ENCODE measurements at places on chromosomes 12 and 14. TPM values are rescaled to one million over a fixed set of nuclear protein-coding genes. Genes with fewer than 3 reads are reported as not detected.

GRCh38 chr12:129903092-129903945 lies 506 bp downstream of the TMEM132D start:
- no peak overlapping the region for H3K27ac ChIP-seq
- peaks cover 52% of the 10 kb centered on the region for H3K27me3 ChIP-seq
- H3K4me1 ChIP-seq: peaks cover 7% of the 10 kb centered on the region
- peak; percentile 33 for DNase-seq
- H3K4me3 ChIP-seq: peak overlapping the region; percentile 59
- 0 out of 2 replicates have a peak, but pooled peaks cover 4% of the 10 kb centered on the region for H3K36me3 ChIP-seq

DNA sequence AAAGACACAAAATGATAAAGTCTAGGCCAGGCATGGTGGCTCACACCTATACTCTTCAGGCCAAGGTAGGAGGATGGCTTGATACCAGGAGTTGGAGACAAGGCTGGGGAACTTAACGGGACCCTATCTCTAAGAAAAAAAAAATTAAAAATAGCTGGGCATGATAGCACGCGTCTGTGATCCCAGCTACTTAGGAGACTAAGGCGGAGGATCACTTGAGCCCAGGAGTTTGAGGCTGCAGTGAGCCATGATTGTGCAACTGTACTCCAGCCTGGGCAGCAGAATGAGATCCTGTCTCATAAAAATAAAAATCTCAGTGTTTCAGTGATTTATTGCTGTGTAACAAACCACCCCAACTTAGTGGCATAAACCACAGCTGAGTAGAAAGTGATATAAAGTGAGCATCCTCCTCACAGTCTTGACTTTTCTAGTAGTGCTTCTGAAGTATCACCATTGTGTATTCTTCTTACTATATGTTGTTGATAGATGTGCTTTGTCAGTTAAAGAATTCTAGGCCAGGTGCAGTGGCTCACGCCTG lies 10.6 kb upstream of the ATF1 start:
- no peaks in the 10 kb centered on the region for H3K4me1 ChIP-seq
- H3K36me3 ChIP-seq: no peaks in the 10 kb centered on the region
- H3K27ac ChIP-seq: no peak overlapping the region
- no peaks in the 10 kb centered on the region for H3K27me3 ChIP-seq
- H3K4me3 ChIP-seq: no peak overlapping the region

DNA sequence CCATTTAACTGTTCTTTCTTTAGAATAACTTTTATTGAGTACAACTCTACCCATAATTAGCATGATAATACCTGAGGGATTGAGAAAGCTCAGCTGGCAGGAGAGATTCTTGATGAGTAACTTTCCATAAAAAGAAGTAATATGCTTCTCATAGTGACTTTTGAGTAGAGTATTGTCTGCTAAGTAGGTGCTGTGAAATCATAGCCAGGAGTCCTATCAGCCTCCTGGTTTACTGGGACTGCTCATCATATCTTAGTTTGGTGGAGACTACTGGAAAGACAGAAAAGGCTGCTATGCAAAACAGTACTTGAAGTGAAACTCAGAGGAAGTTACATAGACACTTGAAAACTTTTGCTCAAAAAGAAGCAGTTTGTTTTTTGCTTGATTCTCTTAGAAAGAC lies 113.3 kb upstream of the ATP2B1 start:
- no peaks in the 10 kb centered on the region for H3K36me3 ChIP-seq
- H3K4me1 ChIP-seq: no peaks in the 10 kb centered on the region
- peak; percentile 7 for DNase-seq

- H3K36me3 ChIP-seq: no peaks in the 10 kb centered on the region
- H3K4me3 ChIP-seq: no peak overlapping the region
- peaks cover 22% of the 10 kb centered on the region for H3K4me1 ChIP-seq
- peak; percentile 43 for DNase-seq
- H3K27me3 ChIP-seq: no peaks in the 10 kb centered on the region
These were observed 71.3 kb downstream of the DERA start for GRCh38 chr12:15982471-15982870.

DNA sequence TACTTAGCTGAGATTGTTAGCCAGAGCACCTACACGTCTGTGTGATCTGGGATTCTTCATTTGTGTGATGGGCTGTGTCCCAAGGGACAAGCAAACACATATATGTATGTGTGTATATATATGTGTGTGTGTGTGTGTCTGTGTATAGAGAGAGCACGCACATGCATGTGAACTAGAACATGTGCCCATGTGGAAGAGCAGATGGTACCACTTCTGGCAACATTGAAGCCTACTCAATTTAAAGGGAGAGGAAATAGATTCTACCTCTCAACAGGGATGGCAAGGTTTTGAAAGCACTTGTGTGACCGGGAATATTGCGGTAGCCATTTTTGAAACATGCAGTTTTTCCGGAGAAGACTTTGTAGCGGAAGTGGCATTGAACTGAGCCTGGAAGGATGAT lies 1.4 kb downstream of the TOMM20L start:
- no peaks in the 10 kb centered on the region for H3K36me3 ChIP-seq
- peaks cover 17% of the 10 kb centered on the region for H3K4me1 ChIP-seq
- no peak overlapping the region for H3K4me3 ChIP-seq
- no peak overlapping the region for H3K27ac ChIP-seq

KRT81 gene
- total RNA-seq: not detected

DNA sequence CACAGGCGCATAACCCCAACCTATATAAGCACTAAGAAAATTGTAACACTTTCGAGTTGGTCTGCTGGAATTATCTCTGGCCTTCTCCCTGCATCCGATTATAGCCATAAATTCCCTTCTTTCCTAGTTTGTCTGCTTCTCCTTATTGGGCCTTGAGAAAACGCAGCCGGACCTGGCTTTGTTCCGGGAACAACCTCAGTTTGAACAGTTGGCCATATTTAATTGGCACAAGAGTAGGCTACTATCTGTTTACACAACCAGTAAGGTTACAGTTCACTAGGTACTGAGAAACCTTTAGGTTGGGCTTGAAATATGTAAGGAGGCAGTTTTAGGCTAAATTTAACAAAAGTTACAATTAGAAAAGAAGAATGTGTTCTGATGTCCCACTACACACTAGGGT lies 176.1 kb downstream of the IPO8 start:
- H3K36me3 ChIP-seq: no peaks in the 10 kb centered on the region
- DNase-seq: no peak
- H3K27ac ChIP-seq: no peak overlapping the region
- no peak overlapping the region for H3K4me3 ChIP-seq
- no peaks in the 10 kb centered on the region for H3K4me1 ChIP-seq
- H3K27me3 ChIP-seq: no peaks in the 10 kb centered on the region

CLEC1B gene
- total RNA-seq: not detected

RAD9B gene
- total RNA-seq: not detected

C12orf60 gene
- total RNA-seq: 1.7 TPM

ESYT1 gene
- 142 TPM for total RNA-seq

GRCh38 chr12:8078398-8078797 lies 3.7 kb upstream of the NECAP1 start:
- DNase-seq: peak; percentile 60
- H3K27me3 ChIP-seq: no peaks in the 10 kb centered on the region
- peaks cover 13% of the 10 kb centered on the region for H3K4me1 ChIP-seq
- H3K36me3 ChIP-seq: no peaks in the 10 kb centered on the region

DNA sequence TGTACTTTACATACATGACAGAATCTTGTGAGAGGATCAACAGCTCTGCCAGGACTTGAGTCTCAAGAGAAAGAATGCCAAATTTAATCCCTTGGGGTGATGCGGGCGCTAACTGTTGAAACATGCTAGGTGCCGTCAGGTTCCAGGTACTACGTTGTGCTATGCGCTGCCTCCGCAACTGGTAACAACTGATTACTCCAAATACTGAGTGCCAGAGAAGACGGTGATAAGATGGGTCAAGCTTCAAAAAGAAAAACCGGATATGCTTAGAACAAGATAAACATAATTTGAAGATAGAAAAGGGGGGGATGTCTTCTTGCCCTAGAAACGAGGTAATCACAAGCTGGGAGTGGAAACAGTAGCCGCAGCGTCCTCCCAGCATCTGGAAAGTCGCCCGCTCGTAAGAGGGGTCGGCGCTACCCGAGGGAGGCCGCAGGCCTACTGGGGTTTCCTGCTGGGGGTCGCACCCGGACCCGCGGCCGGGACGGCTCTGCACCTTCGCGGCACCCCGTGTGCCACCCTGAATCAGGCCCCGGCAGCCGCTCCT lies 678 bp downstream of the ZBTB25 start:
- no peaks in the 10 kb centered on the region for H3K36me3 ChIP-seq
- no peaks in the 10 kb centered on the region for H3K27me3 ChIP-seq
- DNase-seq: peak; percentile 50
- H3K4me3 ChIP-seq: peak overlapping the region; percentile 76
- peak overlapping the region; percentile 88 for H3K27ac ChIP-seq
- H3K4me1 ChIP-seq: peaks cover 33% of the 10 kb centered on the region

GRCh38 chr12:23536293-23536692 lies 413.2 kb downstream of the SOX5 start:
- H3K4me1 ChIP-seq: peaks cover 3% of the 10 kb centered on the region
- no peaks in the 10 kb centered on the region for H3K36me3 ChIP-seq
- no peak overlapping the region for H3K4me3 ChIP-seq
- peak; percentile 12 for DNase-seq
- no peak overlapping the region for H3K27ac ChIP-seq

- H3K36me3 ChIP-seq: no peaks in the 10 kb centered on the region
- DNase-seq: no peak
- no peaks in the 10 kb centered on the region for H3K4me1 ChIP-seq
These were observed 26.2 kb upstream of the CHPT1 start for GRCh38 chr12:101671157-101671791.

DNA sequence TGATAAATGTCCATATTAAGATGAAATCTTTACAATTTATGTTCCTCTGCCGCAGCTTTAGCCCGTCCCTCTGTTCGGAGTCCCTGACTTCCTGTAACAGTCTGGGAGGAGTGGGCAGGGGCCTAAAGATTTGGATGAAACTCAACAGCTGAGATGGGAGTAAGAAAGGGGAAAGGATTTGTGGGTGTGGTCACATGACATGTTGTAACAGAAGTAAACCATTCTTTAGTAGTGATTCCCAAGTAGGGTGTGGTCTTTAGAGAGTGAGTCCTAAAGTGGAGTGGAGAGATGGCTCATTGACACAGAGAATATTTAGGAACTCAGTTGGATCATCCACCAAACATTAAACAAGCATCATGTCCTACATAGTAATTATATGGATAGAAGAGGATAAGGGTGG lies 12.9 kb downstream of the TMEM117 start:
- H3K4me3 ChIP-seq: no peak overlapping the region
- H3K36me3 ChIP-seq: no peaks in the 10 kb centered on the region
- no peak overlapping the region for H3K27ac ChIP-seq
- no peak for DNase-seq
- H3K4me1 ChIP-seq: no peaks in the 10 kb centered on the region

GRCh38 chr12:86389949-86390348 lies 133.8 kb upstream of the MGAT4C start:
- no peak for DNase-seq
- no peaks in the 10 kb centered on the region for H3K4me1 ChIP-seq
- no peak overlapping the region for H3K4me3 ChIP-seq
- no peaks in the 10 kb centered on the region for H3K36me3 ChIP-seq

GRCh38 chr14:101167428-101167827 lies 263.9 kb upstream of the RTL1 start:
- H3K4me3 ChIP-seq: no peak overlapping the region
- DNase-seq: peak; percentile 8
- no peak overlapping the region for H3K27ac ChIP-seq
- H3K4me1 ChIP-seq: no peaks in the 10 kb centered on the region
- H3K27me3 ChIP-seq: no peaks in the 10 kb centered on the region

MLH3 gene
- total RNA-seq: 14.8 TPM

GRCh38 chr14:29109589-29109988 lies 343.0 kb downstream of the FOXG1 start:
- no peaks in the 10 kb centered on the region for H3K4me1 ChIP-seq
- DNase-seq: no peak
- no peak overlapping the region for H3K27ac ChIP-seq
- H3K27me3 ChIP-seq: no peaks in the 10 kb centered on the region

GPR84 gene
- total RNA-seq: not detected

VRTN gene
- total RNA-seq: 143 TPM

CLEC6A gene
- total RNA-seq: not detected

CD69 gene
- total RNA-seq: not detected

SMOC1 gene
- 1.0 TPM for total RNA-seq

PGF gene
- total RNA-seq: 6.3 TPM

DNA sequence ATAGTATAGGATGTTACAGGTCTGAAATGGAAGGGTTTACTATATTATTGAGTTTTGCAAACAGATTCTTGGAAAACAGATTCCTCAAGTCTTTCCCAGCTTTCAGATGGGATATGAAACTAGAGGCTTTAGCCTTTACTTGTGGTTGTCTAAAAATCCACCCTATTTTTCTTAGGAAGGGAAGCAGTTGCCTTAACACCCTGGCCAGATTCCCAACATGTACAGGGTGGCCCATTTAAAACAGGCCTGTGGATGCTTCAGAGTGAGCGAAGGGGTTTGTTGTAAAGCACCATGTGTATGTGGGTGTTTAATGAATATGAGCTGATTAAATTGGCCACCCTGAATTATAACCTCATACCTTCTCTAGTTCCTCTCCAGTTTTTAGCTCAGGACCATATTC lies 415.9 kb downstream of the ZFP36L1 start:
- no peak overlapping the region for H3K27ac ChIP-seq
- H3K4me3 ChIP-seq: no peak overlapping the region
- no peaks in the 10 kb centered on the region for H3K36me3 ChIP-seq
- H3K4me1 ChIP-seq: peaks cover 9% of the 10 kb centered on the region

DNA sequence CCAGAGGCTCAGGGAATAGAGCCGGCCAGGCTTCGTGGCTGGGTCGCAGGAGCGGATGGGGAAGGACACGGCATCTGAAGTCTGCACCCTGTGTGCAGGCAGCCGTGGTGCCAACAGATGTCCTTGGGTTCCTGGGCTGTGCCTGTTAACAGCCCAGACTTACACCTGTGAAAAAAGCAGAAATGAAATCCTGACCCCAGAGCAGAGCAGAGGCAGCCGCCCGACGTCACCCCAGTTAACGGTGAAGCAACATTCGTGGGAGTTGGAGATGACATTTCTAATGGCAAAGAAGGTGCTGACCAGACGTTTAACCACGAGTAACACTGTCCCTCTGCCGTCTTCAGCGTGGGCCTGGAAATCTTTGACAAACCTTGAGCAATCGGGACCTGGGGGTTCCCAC lies 200.3 kb upstream of the DIO3 start:
- H3K4me1 ChIP-seq: no peaks in the 10 kb centered on the region
- no peak for DNase-seq
- H3K27ac ChIP-seq: no peak overlapping the region
- H3K36me3 ChIP-seq: no peaks in the 10 kb centered on the region
- H3K27me3 ChIP-seq: no peaks in the 10 kb centered on the region

NKX2-1 gene
- total RNA-seq: not detected

IFNG gene
- not detected for total RNA-seq

DNA sequence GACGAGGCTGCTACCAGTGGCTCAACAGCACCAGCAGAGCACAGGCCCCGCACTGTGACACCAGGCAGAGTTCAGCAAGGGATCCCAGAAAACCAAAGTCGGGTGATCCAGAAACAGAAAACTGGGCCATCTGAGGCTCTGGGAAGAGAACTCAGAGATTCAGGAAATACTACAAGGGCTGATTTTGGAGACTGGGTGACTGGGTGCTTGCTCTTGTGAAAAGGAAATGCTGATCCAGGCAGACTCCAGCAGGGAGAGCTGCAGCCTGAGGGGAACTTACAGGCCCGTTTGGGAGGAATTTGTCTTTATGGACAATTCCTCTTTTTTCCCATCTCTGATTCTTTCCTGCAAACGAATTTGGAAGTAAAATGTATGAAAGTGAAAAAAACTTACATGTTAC lies 28.2 kb downstream of the FOXN3 start:
- peak overlapping the region; percentile 0 for H3K27ac ChIP-seq
- H3K36me3 ChIP-seq: no peaks in the 10 kb centered on the region
- H3K4me1 ChIP-seq: peaks cover 85% of the 10 kb centered on the region
- no peak overlapping the region for H3K4me3 ChIP-seq

TSPAN9 gene
- 17.2 TPM for total RNA-seq

ARMH4 gene
- 20.2 TPM for total RNA-seq
